ENCODE measurements at places on chromosomes 7 and 10.

- no peak for DNase-seq
Measured at GRCh38 chr10:13637303-13637856, 50.6 kb downstream of the PRPF18 start.

GRCh38 chr10:86658261-86658741, 4.0 kb downstream of the OPN4 start:
- DNase-seq, result no peak

DNA sequence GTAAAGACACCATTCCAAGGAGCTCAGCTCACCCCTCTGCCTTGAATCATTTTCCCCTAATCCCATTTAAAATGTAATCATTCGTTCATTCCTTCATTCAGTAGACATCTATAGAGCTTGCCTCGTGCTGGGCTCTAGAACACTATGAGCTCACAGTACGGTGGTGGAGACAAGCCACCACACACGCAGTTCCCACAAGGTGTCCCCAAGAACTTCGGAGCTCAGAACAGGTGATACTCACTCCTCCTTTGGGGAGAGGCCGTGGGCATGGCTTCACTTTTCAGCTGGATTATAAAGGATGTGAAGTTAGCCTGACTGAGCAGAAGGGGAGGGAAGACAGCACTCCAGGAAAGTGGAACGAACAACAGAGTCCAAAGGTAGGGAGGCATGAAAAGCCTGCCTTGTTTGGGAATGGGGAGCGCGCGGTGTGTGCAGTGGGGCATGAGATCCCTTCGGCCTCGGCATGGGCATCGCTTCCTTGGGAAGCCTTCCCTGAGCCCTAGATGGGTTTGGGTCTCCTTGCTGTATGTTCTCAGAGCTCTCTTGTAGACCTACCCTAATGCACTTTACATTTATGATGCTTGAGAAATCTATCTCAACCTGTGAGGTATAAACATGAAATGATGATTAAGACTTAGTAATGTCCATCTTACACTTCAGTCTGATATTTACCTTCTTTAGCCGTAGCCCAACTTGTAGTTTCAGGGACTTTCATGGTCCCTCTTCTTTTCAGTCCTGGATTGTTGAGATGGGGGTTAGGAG, 809 bp upstream of the OGA start:
- no peak for DNase-seq

GRCh38 chr10:61981460-61981859, 80.0 kb downstream of the ARID5B start:
- DNase-seq, result no peak

DNA sequence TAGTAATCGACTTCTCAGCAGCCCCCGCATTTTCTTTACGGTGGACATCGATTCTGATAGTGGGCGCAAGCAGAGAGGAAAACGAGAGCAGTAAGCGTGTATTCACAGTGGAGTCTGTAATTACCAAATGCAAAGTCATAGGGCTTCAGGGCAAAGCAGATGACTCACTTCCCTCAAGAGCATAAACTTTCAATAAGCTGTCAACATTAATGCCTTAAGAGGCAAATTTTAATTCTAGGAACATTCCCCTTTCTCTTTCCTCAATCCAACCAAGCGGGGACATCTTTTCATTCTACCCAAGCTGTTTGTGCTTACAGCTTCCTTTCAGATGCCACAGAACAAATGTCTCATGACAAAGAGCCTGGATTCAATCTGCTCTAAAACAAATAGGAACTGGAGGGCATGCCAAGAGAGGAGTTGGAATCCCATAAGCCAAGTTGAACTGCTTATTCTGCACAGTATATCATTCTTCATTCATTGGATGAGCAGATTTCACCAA, 48.6 kb downstream of the MALSU1 start:
- DNase-seq, result no peak

All from type B pancreatic cell (in vitro differentiated cells).